Left colon (tissue), 2 donors: ENCODE measurements at places on chromosomes 6 and 20. TPM values are rescaled to one million over a fixed set of nuclear protein-coding genes. Genes with fewer than 3 reads are reported as not detected.

Gene SMOC2
- total RNA-seq = 14.4 TPM

Gene LHFPL5
- not detected for total RNA-seq

Gene BPI
- not detected for total RNA-seq

Gene CST2
- not detected for total RNA-seq

Gene HLA-DRB5
- total RNA-seq = 15.6 TPM

Gene MDFI
- total RNA-seq = 1.1 TPM

Gene HSPA1L
- 1.1 TPM for total RNA-seq

Gene SLC25A27
- total RNA-seq = 7.4 TPM
